GF-D8 (cell line): ENCODE measurements at places on chromosomes 13 and 19.

GRCh38 chr19:2922987-2923386 lies 21.8 kb downstream of the ZNF77 start:
- no peak for DNase-seq

GRCh38 chr19:1566392-1567115 lies 1.6 kb downstream of the MEX3D start:
- no peak for DNase-seq

GRCh38 chr19:47691090-47691489 lies 22.1 kb upstream of the EHD2 start:
- no peak for DNase-seq

- peak; percentile 2 for DNase-seq
Observed at GRCh38 chr19:58229255-58229639, 533 bp downstream of the ZNF544 start.

DNA sequence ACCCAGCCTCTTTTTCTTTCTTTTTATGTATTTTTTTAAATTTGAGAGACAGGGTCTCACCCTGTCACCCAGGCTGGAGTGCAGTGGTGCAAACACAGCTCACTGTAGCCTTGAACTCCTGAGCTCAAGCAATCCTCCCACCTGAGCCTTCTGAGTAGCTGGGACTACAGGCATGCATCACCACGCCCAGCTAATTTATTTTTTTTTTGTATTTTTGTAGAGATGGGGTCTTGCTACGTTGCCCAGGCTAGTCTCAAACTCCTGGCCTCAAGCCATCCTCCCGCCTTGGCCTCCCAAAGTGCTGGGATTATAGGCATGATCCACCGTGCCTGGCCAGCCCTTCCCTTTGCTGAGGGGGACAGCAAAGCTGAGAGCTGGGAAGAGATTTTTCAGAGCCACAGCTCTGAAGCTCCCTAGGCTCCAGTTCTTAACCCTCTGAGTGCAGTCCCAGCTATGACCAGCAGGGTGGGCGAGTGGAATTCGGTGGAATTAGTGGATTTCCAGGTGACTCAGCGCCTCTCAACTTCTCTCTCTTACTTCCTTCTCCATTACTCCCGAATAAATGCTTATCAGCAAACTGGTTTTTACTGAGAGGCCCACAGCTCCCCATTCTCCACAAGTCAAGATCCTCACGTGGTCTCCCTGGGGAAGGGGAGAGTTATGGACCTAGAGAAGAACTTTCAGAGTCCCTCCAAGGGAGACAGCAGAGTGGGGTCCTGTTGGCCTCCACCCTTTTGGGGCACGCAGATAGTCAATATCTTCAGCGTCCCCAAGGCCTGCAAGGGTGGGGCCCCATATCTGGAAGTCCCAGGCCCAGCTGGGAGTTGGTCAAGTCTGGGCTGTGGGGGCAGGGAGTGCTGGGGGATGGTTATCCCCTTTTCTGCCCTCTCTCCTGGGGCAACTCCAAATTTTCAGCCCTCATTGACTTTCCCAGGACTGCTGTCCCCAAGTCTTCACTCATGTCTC lies 1.2 kb downstream of the BLVRB start:
- DNase-seq = peak; percentile 51

GRCh38 chr19:48659768-48660167 lies 13.0 kb downstream of the NTN5 start:
- DNase-seq = no peak

DNA sequence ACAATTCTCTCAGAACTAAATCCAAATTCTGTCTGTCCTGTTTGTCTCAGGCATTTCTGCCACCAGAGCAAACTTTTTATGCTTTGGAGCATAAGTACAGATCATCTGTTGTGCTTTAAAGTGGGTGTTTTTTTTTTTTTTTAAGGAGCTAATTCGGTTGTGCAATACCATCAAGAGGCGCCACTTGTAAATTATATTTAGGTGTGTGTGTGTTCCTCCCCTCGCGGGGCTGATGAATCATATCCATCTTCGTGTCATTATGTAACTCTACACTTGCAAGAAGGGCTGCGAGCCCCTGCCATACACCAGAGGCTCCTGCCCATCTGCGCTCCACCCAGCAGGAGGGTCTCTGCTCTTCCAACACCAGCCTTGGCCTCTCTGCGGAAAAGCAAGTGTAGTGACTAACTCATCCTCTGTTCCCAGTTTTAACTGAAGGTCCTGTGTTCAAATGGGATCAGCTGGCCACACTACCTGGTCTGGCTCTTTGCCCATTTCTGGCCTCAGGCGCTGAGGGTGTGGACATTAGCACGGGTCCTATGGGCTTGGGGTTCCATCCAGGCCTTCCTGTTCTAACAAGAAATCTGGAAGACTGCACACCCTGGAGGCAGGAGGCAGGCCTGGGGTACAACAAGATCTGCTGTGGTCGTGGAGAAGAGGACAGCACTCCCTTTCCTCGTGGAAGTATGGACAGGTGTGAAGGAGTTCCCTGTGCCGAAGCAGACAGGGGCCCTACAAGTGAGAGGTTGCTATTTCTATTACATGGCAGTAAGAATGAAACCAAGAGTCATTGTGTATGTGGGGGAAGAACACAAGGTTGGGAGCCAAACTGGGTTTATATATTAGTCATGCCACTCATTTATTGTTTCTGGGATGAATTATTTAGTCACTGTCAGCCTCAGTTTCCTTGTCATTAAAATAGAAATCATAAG lies 96.1 kb upstream of the MBNL2 start:
- no peak for DNase-seq

GRCh38 chr13:55653497-55653896 lies 1487.2 kb upstream of the PRR20A start:
- DNase-seq = no peak

GRCh38 chr13:78024996-78025395 lies 106.4 kb upstream of the EDNRB start:
- DNase-seq = no peak

DNA sequence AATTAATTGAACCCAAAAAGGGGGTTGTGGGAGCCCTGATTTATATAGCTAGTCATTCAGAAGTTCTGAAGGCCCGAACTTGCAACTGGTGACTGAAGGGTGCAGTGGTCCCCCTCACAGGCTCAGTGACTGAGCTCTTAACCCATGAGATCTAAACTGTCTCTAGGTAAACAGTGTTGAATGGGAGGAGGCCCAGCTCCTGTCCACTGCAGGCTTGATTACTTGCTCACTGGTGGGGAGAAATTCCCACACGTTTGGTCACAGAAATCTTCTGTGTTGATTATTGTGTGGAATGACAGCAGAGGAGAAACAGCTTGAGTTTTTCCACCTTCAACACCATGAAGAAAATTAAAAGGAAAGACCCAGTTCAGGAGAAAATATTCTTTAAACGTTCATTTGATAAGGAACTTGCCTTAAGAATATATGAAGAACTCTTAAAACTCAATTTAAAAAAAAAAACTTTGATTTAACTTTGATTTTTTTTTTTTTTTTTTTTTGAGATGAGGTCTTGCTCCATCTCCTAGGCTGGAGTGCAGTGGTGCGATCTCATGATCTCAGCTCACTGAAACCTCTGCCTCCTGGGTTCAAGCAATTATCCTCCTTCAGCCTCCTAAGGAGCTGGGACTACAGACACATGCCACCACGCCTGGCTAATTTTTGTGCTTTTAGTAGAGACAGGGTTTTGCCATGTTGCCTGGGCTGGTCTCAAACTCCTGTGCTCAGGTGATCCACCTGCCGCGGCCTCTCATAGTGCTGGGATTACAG lies 249.3 kb downstream of the UQCRFS1 start:
- no peak for DNase-seq

- no peak for DNase-seq
Observed at GRCh38 chr13:77991003-77991402, 72.4 kb upstream of the EDNRB start.

DNA sequence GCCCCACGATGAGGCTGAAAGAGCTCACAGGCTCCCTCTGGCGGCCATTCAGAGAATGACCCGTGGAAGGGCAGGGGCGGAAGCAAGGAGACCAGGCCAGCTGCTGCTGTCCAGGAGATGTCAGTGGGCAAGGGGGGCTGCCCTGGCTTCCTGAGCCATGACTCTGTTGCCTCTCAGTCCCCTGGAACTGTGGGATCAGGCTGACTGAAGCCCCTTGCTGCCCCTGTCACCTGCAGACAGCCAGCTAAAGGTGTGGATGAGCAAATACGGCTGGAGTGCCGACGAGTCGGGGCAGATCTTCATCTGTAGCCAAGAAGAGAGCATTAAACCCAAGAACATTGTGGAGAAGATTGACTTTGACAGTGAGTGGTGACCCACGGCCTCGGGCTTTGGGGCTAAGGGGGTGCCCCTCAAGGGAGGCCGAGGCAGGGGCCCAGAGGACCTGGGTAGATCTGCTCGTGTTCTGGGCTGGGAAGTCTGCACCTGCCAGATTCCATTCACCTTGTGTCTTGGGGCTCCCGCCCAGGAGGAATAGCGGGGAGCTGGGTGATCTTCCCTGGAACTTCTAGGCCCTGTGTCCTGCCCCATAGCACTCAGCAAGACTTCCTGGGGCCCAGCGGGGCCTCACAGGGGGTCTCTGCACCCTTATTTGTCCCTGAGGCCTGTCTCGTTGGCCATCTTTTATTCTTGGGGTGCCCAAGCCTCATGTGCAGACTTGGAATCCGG lies 12.5 kb upstream of the ACTN4 start:
- no peak for DNase-seq

- DNase-seq = no peak
Observed at GRCh38 chr19:7818806-7819205, 11.2 kb upstream of the EVI5L start.

DNA sequence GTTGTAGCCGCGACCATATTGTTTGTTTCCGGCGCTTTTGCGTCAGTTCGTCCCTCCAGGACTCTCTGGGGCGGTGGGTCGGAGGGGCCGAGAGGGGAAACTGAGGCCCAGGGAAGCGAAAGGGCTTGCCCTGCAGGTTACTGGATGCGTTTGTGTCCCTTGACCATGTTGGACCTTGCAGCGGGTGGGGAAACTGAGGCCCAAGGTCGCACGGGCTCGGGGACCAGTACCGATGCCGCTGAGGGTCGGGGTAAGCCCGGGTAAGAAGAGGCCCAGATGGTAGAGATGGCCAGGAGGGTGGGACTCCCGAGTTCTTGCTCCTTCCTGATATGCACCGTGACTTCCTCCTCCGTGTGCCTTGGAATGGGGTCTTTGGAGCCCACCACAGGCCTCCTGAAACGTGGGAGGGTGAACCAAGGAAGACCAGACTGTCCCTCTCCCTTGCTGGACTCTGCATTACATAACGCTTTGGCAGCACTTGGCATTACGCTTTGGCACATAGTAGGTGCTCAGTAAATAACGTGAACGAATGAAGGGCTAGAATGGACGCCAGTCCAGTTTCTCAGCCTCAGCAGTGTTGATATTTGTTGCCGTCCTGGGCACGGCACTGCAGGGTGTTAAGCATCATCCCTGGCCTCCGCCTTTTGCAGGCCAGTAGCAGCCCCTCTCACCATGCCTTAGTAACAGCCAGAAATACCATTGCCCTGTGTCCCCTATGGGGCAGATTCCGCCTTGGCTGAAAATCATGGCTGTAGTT lies 743 bp downstream of the CHAF1A start:
- DNase-seq = no peak

DNA sequence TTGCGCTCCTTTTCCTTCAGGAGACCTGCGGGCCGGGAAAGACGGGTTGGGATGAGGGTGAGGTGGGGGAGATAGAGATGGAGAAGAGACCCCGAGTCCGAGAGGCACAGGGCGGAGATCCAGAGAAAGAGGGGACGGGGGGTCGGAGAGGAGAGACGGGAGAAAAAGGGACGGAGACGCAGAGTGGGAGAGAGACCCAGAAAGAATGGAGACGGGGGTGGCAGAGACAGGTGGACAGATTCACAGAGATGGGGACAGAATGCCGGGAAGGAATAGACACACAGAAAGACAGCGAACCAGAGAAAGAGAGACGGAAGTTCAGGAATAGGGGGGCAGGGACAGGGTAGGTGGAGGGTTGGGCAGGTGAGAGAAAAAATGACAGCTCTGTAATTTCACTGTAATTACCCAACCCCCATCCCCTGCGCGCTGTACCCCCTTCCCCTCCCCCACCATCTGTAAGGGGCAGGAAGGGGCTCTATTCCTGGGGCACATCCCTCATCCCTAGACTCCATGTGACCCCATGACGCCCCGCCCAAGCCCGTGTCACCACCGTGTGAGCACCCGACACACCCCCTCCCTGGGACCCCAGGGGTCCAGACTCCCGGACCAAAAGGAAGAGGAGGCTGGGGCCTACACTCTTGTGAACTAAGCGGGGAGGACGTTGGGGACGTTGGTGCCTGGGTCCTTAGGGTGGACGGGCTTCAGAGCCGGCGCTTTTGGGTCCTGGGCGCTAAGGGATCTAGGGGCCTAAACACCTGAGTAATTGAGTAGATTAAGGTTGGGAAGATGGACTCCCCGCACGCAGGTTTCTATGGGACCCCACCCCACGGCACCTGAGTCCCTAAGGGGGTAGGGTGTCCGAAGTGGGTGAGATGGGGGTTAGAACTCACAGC lies 967 bp downstream of the DBP start:
- peak; percentile 3 for DNase-seq

- DNase-seq = no peak
Observed at GRCh38 chr19:49613374-49613773, 22.4 kb downstream of the PRR12 start.

- no peak for DNase-seq
Observed at GRCh38 chr13:106919133-106919532, 351.2 kb upstream of the ARGLU1 start.

DNA sequence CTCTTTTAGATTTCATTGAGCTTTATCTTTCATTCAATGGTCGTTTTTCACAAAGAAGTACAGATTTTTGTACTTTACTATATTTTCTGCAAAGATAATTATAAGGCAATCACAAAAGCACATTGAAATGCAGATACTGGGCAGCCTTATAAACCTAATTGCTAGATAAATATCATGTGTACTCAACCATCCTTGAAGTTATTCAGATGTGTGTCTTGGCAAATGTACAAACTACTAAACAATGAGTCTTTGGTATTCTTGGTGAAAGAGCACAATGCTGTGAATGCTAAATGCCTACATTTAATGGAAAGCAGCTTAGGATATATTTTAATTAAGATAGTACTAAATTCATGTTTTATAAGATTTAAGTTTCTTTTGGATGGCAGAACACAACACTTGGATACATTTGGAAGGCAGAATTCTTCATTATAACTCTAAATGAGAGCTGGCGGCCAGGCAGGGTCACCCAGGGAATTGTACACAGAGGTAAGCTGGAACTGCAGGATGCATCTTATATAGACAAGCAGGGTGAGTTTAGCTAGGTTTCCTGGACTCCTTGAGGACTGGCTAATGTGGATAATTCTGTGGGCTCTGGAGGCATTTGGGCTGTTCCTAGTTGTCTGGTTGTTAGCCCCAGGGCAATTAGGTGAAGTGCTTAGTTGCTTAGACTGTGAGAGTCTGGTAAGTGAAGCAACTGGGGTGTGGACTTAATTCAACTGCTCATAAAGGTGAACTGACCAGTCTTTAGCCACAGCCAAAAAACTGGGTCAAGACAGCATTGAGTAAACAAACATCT lies 286.6 kb downstream of the PCDH20 start:
- no peak for DNase-seq
